ENCODE measurements at places on chromosomes 6 and 20.

DNA sequence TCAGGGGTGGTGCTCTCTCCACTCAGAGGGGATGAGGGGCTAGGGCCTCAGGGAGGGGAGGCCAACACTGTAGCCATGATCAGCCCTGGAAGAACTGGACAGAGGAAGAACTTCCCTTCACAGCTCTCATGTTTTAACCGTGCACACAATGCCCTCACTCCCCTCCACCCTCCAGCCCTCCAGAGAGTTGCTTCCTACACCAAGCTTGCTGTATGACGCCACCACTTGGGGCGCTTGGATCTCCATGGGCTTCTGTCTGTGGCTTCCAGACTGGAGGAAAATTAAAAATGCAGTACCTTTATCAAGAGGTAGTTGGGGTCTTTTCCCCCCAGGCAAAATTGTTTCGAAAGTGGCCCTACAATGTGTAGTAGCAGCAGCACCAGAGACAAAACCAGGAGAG lies 48.4 kb downstream of the ARHGAP40 start:
- DNase-seq, result no peak

DNA sequence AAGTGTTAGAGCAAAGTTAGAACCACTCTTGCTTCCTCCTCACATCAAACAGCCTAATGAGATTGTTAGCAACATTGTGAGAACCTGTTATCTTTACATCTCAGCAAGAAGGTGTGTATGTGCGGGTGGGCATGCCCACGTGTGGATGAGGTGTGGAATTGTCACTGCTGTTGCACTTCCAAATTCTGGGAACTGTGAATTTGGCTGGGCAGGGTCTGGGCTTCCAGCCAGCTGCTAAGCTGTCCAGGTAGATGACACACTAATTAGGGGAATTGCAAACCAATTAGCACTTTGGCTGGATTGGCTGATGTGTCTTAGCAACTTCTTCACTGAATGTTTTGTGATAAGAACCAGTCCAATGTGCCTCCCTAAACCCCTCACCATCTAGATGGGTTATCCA lies 848.2 kb downstream of the DHX35 start:
- no peak for DNase-seq

GRCh38 chr20:47669927-47670890 lies 115.1 kb downstream of the SULF2 start:
- DNase-seq, result no peak

GRCh38 chr6:143843677-143843999 lies 500 bp downstream of the LTV1 start:
- no peak for DNase-seq

DNA sequence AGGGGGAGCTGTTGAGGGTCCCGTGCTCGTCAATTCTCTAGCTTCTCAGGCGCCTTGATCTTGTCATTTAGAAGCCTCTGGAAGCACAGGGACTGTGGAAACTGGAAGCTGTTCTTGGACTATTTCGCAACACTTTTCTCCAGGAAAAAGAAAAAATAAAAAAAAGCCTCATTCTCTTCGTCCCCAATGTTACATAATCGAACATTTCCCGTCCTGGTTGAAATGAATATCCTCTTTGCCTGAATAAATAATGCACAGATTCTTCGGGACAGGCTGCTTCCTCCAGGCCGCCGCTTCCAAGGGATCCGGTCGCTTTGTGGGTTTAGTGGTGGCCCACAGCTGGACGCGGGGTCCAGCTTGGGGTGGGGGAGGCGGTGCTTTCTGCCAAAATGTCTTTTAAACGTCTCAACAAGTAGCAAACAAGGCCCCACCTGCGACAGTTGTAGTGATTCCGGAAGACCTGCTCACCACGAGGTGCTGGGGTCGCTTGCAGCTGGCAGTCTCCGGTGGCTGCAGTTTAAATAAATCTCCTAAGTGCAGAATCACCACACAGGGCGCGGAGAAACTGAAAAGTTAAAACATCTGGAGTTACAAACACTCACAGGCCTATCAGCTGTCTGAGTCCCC lies 125.9 kb upstream of the ESR1 start:
- DNase-seq, result no peak

- no peak for DNase-seq
These were observed 148.0 kb downstream of the DHX35 start for GRCh38 chr20:39109933-39110818.

- DNase-seq, result no peak
These were observed 54.4 kb upstream of the ZNF337 start for GRCh38 chr20:25750765-25751696.

DNA sequence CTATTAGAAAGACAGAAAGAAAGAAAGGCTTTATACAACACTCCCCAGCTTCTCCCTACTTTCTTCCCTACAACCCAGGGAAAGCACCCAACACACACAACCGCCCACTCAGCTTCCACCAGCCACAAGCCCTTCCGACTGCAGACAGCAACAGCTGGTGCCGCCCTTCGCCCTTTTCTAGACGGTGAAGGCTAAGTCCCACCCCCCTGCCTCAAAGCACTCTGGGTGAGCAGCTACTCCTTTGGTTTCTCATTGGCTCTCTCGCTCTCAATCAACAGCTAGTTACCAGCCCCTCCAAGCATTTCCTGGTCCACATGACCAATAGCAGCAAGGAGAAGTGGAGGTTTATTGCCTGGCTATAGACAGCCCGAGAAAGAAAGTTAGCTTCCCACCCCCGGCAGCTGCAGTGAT lies 230.1 kb upstream of the MOCS1 start:
- DNase-seq, result no peak

DNA sequence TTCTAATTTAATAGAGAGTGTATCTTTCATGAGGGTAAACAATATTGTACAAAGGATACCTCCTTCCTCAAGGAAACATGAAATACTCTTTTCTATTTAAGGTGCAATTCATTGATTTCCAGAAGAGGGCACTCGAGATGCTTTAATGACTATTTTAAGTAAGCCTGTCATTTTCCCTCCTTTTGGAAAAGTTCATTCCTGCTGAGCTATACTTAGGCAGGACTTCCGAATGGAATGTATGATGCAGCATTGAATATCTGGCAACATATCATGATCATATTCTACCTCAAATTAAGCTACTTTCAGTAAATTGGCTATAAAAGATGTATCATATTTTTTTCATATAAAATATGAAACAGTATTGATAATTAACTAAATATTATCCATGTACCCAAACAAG lies 5.0 kb downstream of the DST start:
- DNase-seq, result peak; percentile 45

- DNase-seq, result no peak
These were observed 8.5 kb downstream of the SCGN start for GRCh38 chr6:25660512-25660911.

GRCh38 chr6:56933650-56934049 lies 21.3 kb upstream of the BEND6 start:
- DNase-seq, result no peak

DNA sequence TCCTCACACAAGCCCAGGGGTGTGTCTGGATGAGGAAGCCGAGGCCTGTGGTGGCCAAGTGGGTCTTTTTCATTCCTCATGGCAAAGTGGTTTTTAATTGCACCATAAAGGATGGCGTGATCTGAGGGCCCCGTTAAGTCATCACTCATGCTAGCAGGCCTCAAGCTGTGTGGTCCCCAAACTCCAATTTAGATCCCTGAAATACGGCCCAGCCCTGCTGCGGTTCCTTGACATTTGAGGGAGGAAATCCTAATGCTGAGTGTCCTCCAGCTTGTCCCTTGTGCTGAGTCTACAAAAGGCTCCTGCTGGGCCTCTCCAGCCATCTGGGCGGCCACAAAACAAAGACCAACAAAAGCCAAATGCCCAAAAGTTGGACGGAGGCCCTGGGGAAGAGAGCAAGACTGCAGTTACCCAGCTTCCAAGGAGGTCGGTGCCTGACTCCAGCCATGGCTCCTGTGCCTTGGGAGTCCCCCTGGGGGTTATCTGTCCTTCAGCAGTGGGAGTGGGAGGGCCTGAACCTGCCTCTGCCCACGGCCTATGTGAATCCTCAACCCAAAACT lies 162.3 kb upstream of the PDE10A start:
- DNase-seq, result no peak

GRCh38 chr6:137254966-137255365 lies 35.8 kb upstream of the IFNGR1 start:
- no peak for DNase-seq

GRCh38 chr6:24524805-24525204 lies 30.0 kb downstream of the ALDH5A1 start:
- DNase-seq, result peak; percentile 0

- DNase-seq, result no peak
These were observed 1.2 kb upstream of the CD24 start for GRCh38 chr6:106975738-106976064.

GRCh38 chr6:27495386-27496135 lies 22.7 kb upstream of the ZNF184 start:
- no peak for DNase-seq

- no peak for DNase-seq
These were observed 10.5 kb upstream of the BMP2 start for GRCh38 chr20:6756693-6757595.

GRCh38 chr20:60408435-60408834 lies 450.2 kb downstream of the CDH26 start:
- DNase-seq, result no peak

DNA sequence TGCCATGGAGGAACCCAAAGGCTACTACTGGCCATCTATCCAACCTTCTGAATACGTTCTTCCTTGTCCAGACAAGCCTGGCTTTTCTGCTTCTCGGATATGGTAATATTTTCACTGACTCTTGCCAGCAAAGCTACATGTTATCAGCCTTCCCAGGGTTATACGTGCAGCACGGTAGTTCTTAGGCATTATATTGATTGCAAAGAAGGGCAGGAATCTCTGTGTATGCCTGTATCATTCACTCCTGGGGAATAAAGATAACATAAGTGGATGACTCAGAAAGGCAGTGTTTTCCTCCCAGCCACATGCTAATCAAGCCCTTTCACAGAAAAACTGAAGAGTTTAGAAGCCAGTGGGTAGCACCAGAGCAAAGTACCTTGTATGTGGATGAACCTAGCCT lies 98.7 kb downstream of the ADGRG6 start:
- no peak for DNase-seq

- DNase-seq, result no peak
These were observed 551.0 kb downstream of the PHF3 start for GRCh38 chr6:64186592-64186991.

- no peak for DNase-seq
These were observed 485.8 kb upstream of the CITED2 start for GRCh38 chr6:139860203-139860602.

All from NCI-H1694 (cell line).